ENCODE measurements at places on chromosomes 2 and 18.

- DNase-seq, result no peak
Observed at GRCh38 chr2:138221358-138221757, 257.1 kb downstream of the HNMT start.

DNA sequence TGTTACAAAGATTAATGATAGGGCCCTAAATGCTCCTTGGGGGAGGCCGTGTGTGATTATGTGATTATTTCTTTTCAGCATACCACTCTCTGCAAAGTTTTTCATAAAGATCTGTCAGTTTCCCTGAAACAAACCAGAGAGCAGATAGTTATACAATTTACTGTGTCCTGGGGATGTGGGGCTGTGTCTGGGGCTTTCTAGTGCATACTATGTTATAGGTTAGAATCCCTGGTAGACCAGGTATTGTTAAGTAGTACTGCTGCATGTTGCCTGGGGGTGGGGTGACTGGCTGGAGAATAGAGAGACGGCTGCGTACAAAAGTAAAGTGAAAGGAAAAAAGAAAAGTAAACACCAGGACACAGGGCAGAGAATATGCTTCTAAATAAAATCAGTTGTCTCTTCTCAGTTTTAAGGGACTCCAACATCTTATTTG lies 3.3 kb upstream of the CCBE1 start:
- DNase-seq, result no peak

DNA sequence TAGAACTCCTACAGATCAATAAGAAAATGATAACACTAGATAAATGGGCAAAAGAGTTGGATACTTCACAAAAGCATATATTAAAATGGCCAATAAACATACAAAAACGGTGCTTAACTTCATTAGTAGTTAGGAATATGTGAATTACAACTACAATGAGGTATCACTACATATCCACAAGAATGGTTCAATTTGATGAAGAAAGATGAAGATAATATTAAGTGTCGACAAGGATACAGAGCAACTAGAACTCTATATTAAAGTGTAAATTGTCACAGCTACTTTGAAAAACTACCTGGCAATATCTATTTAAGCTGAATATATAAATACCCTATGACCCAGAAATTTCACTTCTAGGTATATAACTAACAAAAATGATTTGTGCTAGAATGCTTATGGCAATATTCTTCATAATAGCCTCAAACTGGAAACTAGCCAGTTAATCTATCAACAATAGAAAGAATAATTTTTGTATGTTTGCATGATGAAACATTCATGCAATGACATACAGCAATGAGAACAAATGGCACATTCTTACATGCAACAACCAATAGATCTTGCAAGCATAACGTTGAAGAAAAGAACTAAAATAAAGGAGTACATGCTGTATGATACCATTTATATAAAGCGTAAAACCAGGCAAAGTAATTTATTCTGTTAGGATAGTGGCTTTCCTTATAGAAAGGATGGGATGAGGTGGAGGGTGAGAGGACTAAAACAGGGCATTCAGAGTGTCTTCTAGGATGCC lies 290.2 kb upstream of the SESTD1 start:
- DNase-seq, result no peak

DNA sequence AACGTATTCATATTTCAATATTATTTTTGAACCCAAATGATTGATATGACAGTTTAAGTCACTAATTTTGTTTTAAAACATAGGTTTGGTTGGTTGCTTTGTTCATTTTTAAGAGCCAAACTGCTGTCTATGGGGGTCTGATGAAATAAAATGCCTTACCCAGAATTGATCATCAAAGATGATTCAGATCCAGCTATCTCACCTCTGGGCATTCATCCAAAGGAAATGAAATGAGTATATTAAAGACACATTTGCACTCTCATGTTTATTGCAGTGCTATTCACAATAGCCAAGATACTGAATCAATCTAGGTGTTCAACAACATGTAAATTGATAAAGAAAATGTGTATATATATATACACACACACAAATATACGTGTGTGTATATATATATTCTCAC lies 326.9 kb upstream of the GULP1 start:
- DNase-seq, result no peak

DNA sequence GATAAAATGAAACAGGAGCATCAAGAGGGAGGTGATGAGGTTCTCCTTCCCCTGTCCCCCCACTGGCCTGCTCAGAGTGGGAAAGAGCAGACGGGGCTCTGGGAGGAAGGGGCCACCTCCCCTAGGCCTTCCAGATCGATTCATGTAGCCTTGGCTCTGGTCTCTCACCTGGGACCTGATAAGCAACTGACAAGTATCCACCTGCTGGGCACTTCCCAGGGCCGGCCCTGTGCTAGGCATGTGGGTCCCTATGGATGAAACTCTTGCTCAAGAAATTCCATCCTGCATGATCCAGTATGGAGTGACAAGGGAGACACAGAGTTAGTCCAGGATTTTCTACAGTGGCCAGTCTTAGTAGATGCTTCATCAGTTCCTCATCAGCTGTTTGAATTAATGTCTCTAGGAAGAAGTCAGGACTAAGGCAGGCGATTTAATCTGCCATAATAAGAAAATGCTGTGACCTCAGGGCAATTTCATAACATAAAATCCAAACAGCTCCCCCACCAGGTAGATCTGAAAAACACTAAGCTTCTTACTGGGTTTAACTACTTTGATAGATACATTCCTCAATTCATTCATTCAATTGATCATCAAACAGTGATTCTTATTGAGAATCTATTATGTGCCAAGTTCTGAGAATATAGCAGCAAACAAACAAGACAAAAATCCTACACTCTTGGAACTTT lies 44.7 kb upstream of the ZFP36L2 start:
- DNase-seq, result peak; percentile 20

DNA sequence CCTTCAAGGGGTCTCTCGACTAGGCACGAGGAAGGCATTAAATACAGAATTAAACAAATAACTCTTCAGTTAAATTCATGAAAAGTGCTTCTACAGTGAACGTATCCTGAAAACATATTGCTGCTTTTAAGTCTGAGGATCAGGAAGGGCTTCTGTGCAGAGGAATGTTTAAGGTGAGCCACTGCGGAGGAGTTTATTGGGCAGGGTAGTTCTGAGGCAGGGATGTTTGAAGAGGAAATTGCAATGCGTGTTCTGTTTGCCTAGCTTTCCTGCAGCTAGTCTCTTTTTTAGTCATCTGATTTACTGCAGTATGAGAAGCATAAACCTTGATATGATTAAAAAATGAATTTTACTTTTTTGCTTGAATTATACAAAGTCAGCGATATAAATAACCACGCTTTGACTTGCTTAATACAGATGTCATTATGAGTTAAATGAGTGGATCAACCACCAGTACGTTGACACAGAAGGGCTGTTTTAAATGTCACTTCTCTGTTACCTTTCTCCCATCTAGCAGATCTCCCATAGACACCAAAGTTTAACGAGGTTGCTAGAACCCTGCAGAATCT lies 98.7 kb downstream of the CTNNA2 start:
- DNase-seq, result no peak

DNA sequence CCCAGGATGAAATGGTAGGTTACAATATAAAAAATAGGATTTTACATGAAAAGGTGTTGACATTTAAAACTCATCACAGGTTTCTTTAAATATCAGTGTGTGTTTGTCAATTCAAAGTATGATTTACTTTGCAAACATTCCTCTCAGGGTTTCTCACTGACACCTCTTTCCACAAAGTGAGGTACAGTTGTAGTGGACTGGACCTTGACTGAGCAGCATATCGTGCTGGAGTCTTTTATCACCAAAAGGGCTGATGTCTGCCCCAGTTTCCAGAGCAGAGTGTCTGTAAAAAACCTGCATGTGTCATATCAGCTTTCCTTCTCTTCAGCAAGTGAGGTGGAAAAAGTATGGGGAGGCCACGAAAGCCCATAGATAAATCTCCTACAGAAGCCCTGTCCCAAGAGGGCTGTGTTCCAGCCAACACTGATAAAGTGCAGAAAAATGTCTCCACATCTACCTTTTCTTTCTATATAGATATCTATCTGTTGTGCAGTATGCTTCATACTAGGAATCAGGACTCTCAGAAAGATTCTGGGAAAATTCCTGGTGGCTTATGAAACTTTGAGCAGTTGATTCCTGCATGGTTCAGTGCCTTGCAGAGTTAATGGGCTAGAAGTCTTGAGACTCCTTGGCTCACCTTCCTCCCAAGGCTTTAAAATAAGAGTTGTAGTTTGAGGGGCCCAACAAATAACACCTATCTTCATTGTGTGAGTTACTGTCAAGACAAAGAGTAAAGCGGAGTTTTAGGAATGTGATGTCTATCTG lies 6.9 kb downstream of the ACYP2 start:
- no peak for DNase-seq

All from CD4-positive, CD25-positive, alpha-beta regulatory T cell (primary cell).